ENCODE measurements at places on chromosomes 11 and 22.

- no peak for DNase-seq
Observed at GRCh38 chr11:61949169-61950034, 749 bp upstream of the BEST1 start.

GRCh38 chr11:80722629-80723028 lies 1281.8 kb upstream of the TENM4 start:
- DNase-seq = no peak

DNA sequence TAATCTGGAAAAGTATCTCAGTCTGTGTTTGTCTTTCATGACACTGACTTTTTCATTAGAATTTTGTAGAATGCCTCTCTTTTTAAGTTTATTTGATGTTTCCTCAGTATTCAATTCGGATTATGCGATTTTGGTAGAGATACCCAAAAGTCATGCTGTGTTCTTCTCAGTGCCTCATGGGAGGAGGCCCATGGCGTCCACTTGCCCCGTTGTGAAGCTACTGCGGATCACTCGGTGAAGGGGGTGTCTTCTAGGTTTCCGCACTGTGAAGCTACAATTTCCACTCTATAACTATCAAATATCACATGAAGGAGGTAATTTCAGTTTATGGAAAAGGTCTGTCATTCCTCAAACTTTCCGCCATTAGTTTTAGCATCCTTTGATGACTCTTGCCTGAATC lies 794.0 kb downstream of the TBC1D22A start:
- DNase-seq = no peak

DNA sequence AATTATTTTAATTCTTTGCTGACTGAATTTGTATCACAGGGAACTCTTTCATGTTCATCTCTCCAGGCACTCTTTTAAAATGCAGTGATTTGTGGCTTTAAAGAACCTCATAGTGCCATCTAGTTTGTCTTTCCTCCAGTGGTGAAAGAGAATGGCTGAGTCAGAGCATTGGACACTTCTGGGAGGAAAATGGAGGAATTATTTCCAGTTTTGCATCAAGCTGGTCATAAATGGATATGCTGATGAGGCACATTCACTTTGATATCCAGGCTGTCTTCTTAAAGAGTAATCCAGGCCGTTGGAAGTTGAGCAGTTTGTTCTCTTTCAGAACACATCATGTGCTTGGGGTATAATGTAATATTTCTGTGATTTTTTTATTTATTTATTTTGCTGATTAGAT lies 273.7 kb downstream of the DDX10 start:
- no peak for DNase-seq

DNA sequence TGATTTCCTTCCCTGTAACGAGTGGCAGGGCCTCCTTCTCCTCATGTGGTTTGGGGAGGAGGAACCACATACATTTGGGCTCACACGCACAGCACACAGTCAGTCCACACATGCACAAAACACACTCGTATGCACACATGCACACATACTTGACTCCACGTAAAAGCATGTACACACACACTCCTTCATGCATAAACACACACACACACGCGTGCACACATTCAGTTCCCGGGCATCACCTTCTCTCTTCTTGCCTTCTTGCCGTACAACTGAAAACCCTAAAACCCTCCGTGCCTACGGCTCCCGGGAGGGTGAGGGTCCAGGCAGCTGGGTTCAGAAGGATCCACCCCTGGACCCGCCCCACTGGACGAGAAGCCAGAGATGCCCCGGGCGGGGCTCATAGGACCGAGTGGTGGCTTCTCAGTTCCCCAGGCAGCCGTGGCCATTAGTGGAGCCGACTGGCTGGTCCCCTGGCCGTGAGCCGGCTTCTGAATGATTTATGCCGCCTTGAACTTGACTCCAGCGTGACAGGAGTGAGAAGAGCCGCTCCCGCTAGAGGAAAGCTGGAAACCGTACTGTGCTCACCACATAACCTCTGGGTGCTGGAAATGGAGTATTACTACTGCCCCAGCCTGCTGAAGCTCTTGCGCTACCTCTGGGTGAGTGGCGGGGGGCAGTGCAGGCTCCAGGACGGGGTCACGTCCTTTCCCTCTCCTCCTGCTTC lies 117.4 kb downstream of the KIAA1671 start:
- DNase-seq = peak; percentile 39

DNA sequence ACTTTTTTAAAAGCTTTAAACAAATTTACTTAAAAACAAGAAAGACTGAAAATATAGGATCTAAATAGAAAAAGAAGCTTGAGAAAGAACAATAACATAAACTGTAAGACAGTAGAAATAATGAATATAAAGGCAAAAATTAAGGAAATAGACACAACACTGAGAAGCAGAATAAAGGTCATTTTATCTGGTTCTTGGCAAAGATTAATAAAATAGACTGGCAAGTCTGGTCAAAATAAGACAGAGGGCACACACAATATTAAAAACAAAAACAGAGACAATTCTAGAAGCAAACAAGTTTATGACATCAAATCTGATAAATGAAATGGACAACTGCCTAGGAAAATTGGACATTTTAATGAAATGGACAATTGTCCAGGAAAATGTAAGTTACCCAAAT lies 105.8 kb downstream of the ATG16L2 start:
- no peak for DNase-seq

GRCh38 chr22:32466496-32466895 lies 2.2 kb upstream of the BPIFC start:
- DNase-seq = no peak

GRCh38 chr11:47355283-47356128 lies 3.0 kb upstream of the MYBPC3 start:
- no peak for DNase-seq

- no peak for DNase-seq
Observed at GRCh38 chr11:120392793-120393192, 56.6 kb downstream of the ARHGEF12 start.

GRCh38 chr11:57343825-57344224 lies 5.7 kb downstream of the P2RX3 start:
- DNase-seq = no peak

GRCh38 chr22:38638728-38639127 lies 17.5 kb downstream of the FAM227A start:
- DNase-seq = no peak

DNA sequence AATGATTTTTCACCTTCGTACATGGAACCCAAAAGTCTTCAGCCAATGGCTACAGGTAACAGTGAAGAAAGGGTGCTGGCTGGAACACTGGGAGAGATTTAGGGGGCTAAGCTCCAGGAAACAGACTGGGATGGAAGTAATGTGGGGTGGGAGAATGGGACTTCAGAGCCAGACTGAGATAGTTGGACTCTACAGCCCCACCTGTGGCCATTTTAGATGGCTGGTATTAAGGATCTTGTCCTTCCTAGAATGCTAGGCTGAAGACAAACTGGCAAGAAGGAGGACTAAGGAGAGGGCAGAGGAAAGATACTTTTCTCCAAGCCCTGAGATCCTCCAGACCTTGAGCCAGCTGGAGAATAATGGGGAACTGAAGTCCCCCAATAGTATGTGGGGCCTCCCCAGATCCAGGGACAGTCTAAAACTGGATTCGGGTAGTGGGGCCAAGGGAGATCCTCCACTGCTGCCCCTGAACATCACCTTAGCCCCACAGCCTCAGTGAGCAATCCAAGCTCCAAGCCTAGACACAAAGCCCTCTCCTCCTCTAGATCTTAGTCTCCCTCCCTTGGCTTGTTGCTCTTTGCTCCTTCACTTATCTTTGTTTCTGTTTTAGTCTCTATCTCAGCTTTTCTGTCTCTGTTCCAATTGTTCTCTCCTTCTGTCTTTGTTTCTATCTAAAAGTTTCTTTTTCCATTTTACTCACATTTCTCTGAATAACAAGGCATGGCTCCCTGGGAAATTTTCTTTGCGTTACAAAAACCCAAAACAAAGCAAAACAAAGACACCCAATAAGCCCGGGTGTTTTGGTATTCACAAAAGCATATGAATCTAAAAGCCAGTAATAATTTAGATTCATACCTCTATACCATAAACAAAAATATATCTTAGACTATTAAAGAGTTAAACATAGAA lies 16.2 kb upstream of the RRAS2 start:
- DNase-seq = no peak

DNA sequence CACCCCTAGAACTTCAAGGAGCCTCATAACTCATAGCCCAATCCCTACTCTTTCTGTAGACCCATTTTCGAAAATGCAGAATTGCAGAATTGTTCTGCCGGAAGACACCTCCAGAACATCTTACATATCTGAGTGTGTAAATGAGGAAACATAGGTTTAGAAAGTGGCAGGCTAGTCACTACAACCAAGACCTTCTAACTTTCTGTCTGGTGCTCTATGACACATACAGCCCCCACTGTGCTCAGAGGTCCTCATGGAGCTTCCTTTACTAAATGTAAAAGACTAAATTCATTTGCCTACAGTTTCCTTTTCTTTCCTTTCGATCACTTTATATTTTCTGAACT lies 132.1 kb upstream of the DDI1 start:
- DNase-seq = no peak

- DNase-seq = no peak
Observed at GRCh38 chr11:46778416-46778815, 59.4 kb downstream of the F2 start.

DNA sequence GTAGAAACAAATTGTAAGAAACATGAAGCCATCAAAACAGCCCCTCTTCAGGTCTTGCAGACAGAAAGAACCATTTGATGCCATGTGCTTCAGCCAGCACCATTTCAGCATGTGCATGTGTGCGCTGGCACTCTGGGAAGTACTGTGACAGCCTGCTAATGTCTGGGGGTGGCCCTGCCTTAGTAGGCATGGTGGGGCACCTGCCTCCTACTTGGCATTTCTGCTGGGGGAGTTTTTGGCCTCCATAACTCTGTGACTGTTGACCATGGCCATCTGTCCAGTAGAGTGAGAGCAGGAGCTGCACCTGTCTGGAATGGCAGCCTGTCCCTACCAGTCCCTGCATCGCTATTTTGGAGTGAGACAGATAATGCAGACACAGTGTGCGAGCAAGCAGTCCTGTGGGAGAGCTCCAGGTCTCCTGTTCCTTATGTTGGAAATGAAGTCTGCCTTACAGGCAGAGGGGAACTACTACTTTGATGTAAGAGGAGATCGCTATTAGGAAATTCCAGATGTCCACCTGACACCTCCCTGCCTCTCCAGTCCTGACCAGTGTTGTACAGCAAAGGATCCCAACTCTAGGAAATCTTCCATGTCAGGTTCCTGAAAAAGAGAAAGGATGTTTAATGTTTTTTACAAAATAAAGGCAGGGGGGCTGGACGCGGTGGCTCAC lies 102.5 kb downstream of the ATXN10 start:
- DNase-seq = no peak

DNA sequence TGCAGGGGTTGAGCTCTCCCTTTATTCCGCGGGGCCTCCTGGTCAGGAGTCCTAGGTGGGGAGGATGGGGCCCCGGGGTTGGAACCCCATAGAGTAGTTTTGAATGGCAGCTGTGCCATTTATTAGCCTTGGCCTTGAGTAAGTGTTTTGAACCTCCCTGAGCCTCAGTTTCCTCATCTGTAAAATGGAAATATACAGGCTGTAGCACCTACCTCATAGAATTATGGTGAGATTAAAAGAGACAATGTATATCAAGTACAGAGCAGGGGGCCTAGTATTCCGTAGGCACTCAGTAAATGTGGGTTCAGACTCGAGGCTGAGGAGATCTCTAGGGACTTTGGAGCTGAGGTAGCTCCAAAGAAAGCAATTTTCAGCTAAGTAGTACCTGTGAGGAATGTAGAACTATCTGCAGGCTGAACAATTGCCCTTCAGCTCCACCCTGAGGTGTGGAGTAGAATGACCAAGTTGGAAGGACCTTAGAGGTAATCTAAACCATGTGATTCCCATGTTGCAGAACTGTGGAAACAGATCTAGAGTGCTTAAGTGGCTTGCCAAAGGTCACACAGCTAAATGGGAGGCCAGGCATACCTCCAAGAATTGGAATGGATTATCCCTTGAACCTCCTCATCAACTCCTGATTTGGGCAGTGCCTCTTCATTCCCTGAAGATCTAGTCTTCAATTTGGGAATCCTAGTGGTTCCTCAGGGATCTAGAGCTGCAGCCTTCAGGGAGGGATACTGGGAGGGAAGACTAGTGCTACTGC lies 682 bp downstream of the PGAP2 start:
- DNase-seq = peak; percentile 71

GRCh38 chr11:72418834-72419560 lies 15.3 kb downstream of the CLPB start:
- no peak for DNase-seq

GRCh38 chr11:61691380-61692156 lies 11.4 kb downstream of the DAGLA start:
- DNase-seq = no peak

DNA sequence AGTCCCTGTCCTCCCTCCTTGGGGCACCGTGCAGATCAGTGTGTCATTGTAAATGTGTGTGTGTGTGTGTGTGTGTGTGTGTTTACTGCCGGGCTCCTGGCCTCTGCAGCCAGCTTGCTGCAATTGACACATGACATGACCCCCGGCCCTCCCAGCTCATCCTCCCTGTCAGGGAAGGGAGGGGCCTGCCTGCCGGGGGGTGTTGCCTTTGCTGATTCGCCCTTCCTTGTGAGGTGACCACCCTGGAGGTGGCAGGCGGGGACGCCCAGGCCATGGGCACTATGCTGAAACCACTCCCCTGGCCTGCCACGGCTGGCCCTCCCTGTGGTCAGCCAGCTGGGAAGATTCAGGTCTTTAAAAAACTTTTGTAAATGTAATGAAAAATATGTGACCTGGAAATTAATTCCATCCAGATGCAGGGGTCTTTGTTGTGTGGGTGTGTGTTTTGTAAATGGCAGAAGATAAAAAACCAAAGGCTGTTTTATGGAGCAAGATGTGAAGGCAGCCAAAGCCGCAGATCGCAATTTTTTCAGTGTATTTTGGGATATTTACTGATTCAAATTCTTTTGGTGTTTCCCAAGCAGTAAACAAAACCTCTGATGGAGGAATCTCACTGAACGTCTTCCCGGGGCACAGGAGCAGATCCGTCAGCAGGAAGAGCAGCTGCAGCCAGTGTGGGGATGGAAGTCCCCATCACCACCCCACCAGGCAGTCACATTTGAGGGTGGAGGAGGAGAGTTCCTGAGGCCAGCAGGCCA lies 23.2 kb downstream of the SHISAL1 start:
- DNase-seq = no peak

GRCh38 chr11:19728436-19728835 lies 15.8 kb downstream of the NAV2 start:
- DNase-seq = no peak

DNA sequence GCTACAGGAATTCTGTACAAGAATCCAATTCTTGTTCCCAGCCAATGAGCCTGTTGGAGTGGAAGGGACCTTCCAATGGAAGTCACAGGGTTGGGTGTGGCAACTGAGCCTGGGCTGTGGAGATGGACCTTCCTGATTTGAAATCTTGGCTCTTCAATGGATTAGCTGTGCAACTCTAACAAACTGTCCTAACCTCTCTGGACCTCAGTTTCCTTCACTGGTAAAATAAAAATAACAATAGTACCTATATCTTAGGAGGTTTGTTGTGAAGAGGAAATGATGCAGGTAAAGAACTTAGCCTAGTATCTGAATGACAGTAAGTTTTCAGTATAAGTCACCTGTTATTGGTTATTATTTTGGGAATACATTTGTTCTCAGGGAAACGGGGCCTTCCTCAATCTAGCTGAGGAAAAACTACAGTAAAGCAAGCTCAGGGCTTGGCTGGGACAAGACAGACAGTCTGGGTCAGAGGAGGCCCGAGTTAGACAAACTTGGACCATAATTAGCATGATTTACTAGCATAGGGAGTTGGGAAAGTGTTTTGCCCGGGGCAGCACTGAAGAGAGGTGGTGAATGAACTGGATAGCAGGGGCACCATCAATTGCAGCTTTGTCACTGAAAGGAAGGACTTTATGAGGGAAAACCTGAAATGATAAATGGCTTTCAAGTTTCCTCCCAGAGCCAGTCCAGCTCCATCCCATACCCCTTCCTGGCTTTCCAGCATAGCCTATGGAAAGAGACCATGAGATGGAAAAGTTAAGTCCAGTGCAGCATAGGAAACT lies 13.7 kb downstream of the ELF5 start:
- DNase-seq = no peak

GRCh38 chr22:29704528-29705285 lies 15.1 kb upstream of the CABP7 start:
- DNase-seq = no peak

All from CD4-positive, alpha-beta T cell treated with Interleukin-4 for 4 hours (primary cell).